ENCODE measurements at places on chromosomes 6 and 20.
A peak's percentile ranks its signal among the peaks of the same experiment; 100 is the strongest.

- DNase-seq: no peak
These were observed 607.3 kb upstream of the CITED2 start for GRCh38 chr6:139981768-139982181.

DNA sequence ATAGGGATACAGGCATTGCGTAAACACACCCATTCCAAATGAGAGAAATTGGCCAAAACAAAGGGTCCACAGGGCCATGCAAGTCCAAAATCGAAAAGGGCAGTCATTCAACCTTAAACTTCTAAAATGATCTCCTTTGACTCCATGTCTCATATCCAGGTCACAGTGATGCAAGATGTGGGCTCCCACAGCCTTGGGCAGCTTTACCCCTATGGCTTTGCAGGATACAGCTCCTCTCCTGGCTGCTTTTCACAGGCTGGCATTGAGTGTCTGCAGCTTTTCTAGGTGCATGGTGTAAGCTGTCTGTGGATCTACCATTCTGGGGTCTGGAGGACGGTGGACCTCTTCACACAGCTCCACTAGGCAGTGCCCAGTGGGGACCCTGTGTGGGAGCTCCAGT is 744.5 kb downstream of the QKI start:
- DNase-seq: no peak

DNA sequence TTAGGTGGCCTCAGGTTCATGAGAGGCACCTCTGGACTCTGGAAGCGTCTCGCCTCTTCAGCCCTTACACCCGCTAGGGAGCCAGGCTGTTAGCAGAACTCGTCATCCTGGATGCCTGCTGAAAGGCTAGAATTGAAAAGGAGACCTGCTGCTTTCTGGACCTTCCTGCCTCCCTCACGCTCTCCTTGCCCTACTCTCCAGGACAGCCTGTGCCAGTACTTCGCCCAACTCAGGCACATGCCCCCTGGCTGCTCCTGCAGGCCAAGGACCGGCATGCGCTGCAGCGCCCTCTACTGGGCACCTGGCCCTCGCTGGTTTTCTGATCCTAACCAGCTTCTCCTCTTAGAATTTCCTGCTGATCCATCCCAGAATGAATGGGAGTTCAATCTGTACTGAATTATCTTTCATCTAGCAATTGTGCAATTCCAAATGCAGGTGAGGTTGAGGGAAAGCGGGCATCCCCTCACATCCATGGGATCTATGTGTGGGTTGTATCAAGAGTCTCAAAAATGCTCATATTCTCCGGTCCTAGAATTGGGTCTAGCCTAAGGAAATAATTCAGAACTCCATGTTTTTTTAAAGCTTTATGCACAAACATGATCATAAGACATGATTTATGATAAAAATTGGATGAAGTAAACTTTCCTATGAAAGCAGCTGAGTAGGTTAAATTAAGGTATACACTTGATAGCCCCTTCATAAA is 78.0 kb downstream of the PTPN1 start:
- DNase-seq: no peak

- no peak for DNase-seq
These were observed 2.3 kb downstream of the NKAIN2 start for GRCh38 chr6:123805921-123806320.

- no peak for DNase-seq
These were observed 27.0 kb downstream of the CBFA2T2 start for GRCh38 chr20:33516882-33517281.

GRCh38 chr6:120924214-120924613 is 410.1 kb downstream of the TBC1D32 start:
- DNase-seq: no peak

GRCh38 chr6:70145178-70145577 is 157.7 kb downstream of the COL9A1 start:
- DNase-seq: no peak

GRCh38 chr20:12229891-12230290 is 312.2 kb downstream of the BTBD3 start:
- DNase-seq: no peak

- no peak for DNase-seq
These were observed 6.0 kb downstream of the SLC22A23 start for GRCh38 chr6:3450888-3451287.

DNA sequence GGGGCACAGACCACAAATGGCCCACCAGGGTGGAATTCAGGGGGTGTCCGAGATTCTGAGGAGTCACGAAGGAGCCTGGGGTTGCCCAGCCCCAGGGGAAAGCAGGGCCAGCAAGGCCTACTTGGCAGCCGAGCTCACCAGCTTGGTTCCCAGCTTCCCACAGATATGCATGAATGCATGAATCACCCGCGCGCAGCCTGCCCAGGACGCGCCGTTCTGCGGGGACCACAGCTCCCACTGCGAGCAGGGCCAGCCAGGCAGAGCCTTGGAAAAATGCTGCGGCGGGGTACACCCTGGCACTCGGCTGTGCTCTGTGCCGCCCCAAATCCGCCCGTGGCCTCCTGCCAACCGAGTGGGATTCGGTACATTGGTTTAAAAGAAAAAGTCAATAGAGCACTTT is 211.0 kb downstream of the NFATC2 start:
- no peak for DNase-seq

DNA sequence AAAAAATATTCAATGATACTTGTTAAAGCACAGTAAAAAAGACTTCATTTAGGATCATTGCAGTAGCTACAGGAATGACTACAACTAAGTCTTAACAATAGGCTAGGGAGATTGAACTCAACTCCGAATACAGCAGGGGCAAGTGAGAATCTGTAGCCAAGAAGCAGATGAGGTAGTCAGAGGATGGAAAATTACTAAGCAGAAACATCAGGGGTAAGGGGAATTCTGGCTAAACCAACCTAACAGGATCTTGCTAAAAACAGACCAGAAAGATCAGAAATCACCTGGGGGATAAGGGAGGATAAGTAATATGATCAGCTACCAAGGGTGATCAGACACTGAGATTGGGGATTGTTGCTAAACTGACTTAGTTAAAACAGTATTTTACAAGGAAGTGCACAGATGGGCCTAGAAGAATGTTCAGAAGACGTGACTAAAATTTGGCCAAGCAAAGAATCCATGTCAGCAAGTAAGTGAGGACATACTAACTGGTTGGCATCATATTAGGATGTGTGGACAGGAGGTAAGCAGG is 217.5 kb downstream of the TENT5A start:
- DNase-seq: no peak

GRCh38 chr6:37127961-37128862 is 41.7 kb upstream of the PIM1 start:
- DNase-seq: no peak

GRCh38 chr6:45616209-45616608 is 238.5 kb upstream of the SUPT3H start:
- no peak for DNase-seq

DNA sequence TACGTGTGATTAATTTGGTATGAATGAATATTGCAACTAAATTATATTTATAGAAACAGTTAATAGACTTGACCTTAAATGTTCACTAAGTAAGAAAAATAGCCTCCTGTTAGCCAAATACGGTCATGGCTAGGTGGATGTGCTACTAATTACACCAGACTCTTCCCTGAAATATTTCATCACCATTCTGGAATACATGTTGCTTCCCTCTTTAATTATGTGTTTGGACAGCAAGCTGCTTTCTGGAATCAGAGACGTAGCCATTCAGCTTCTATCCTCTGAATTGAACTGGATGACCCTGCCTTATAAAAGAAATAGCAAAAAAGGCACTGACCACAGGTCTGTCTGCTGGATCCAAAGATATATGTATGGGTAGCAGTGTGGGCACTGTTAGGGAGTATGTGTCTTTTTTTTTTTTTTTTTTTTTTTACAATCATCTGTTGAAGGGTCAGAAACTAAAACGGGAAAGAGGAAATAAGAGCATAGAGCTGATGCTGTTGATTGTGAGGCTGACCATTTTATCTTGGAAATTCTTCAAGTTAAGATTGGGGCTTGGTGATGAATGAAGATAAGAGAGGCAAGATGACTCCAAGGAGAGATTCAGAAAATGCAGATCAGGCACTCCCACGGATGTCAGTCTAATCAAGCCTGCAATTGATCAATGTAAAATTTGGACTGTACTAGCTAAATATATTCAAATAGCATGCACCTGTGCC is 283.2 kb upstream of the HSF2 start:
- DNase-seq: no peak

GRCh38 chr20:39885975-39886649 is 802.9 kb downstream of the MAFB start:
- peak; percentile 63 for DNase-seq

- no peak for DNase-seq
These were observed 16.2 kb upstream of the VAPB start for GRCh38 chr20:58372806-58373205.

GRCh38 chr6:110799189-110799588 is 16.1 kb downstream of the CDK19 start:
- DNase-seq: no peak

DNA sequence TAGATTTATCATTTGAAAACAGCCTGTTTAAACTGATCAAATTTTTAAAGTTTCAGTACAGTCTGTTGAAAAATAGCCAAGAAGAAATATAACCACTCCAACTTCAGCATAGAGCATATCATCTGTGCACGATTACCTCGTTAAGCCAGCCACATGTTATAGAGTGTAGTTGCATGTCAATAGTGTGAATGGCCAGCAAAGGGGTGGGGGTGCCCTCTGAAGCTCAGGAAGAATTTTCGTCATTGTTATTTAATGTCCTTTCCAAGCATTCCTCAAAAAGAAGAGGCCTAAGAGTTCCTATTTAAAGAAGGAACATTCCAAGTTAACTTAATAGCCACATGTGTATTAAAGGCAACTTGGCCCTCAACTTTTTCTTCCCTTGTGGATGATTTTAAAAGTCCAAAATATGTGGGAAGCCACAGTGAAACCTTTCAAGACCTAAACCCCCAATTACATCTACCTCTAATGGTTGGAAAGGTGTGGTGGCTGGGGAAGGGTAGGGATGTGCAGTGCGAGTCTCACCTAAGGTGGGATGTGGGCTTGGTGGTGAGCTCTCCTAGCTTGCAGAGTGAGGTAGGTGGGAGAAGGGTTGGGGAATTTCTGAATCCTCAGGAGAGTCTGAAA is 1.8 kb upstream of the CCN2 start:
- no peak for DNase-seq

- no peak for DNase-seq
These were observed 116.4 kb downstream of the COL9A1 start for GRCh38 chr6:70186461-70186860.

DNA sequence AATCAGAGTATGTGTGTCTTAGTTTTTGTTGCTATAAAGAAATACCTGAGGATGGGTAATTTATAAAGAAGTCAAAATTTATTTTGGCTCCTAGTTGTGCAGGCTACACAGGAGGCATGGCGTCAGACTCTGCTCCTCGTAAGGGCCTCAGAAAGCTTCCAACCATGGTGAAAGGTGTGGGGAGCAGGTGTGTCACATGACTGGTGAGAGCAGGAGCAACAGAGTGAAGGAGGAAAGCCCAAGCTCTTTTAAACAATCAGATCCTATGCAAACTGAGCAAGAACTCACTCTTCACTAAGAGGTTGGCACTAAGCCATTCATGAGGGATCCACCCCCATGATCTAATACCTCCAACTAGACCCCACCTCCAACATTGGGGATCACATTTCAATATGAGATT is 1524.3 kb downstream of the HACE1 start:
- no peak for DNase-seq

DNA sequence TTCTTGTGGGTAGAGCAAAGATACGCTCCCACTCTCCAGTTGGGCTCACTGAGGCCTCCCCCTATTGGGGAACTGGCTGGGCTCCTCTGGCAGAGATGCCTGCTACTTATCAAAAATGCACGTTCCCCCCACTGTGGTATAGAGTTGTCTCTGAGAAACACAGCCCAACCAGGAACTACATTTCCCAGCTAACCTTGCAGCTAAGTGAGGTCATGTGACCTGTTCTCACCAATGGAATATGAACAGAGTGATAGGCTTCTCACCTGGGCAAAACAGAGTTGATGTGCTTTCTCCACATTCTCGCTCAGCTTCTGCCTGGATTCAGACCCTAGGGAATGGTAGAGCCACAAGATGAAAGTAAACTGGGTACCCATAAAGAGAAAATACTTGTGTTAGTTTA is 49.1 kb upstream of the PTPRT start:
- DNase-seq: no peak

DNA sequence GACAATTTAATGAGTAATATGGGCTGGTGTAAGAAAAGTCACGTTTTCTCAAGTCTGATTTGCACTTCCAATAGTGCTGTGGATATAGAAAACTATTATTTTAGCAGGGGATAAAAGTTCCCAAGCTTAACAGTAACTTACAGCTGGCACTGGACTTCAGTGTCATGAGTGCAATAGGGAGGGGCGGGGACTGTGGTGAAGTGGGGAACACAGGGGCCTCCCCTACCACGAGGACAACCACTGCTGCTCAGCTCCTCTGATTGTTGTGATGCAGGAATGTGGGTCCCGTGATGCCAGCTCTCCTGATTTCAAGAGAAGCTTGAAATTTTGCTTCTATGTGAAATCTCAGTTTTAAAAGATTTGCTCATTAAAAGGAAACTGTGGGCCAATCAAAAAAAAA is 24.0 kb downstream of the SLC13A3 start:
- DNase-seq: no peak

DNA sequence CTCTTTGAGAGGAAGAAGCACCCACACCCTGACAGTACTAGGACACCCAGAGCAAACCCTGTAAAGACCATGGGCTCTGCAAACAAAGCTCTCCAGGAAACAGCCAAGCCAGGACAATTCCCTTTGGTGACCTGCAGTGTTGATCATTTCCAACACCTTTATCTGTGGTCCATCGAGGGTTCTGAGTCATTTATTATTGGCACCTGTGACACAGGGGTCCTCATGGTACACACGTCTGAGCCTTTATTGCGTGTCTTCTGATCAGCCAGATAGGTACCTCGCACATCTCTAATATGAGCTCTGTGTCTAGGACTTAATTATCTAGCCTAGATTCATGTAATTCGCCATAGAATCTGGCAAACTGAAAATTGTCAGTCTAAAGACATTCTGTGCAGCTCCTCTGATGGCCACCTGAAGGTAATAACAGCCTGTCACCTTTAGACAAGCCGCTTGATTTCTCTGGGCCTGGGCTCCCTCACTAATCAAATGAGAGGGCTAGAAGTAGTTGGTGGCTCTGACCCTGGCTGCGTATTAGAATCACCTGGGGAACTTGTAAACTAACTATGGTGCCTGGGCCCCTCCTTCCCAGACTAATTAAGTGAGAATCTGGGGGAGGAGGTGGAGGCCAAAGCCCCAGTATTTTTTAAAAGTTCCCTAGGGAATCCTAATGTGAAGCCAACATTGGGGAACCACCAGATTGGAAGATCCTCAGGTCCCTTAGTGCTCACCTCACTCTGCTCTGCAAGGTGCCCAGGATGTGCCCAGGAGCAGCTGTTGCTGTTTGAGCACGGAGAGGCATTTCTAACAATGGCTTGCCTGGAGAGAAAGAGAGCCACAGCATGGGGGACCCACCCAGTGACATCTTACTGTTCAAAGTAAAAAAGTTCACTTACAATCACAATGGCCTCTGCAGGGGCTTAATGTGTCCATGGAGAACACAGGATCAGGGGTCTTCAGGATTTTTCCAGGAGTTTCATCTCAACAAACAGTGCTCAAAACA is 122.0 kb upstream of the ARID1B start:
- DNase-seq: no peak

DNA sequence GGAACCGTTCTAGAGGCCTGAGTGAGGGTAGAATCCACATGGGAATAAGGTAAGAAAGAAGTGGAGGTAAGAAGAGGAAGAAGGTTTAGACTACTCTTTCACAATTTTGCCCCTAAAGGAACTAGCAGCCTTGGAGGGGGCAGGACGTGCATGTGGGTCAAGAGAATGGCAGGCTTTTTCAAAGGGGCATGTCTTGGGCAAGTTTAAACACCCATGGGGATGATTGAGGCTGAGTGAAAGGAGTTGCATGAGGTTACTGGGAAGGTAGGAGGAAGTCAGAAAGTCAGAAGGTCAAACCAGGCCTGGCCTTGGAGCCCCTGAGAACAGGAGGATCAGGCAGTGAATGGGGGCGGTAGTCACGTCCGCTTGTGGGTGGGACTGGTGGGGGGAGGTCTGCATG is 10.2 kb downstream of the ADA start:
- DNase-seq: no peak
